ENCODE measurements at places on chromosomes 16 and 17.
A peak's percentile ranks its signal among the peaks of the same experiment; 100 is the strongest.

GRCh38 chr16:28989363-28989762 is 4.5 kb downstream of the LAT start:
- no peak for DNase-seq

- no peak for DNase-seq
Measured at GRCh38 chr16:57257455-57258070, 12.5 kb downstream of the ARL2BP start.

DNA sequence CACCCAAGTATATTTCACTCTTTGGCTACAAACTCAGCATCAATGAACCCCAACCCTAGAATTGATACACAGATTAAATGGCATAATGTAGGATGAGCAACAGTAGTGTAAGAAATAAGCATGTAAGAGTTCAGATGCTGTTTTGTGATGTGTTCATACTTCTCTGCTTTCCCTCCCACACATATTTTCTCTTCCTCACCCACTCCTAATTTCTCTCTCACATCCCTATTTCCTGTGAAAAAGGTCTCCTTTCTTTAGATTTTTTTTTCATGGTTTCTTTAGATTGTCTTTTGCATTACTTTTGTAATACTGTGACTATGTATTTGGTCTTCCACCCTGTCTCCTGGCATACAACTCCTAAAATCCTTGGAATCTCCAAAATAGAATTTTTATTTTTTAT is 21.7 kb downstream of the CREBBP start:
- no peak for DNase-seq

DNA sequence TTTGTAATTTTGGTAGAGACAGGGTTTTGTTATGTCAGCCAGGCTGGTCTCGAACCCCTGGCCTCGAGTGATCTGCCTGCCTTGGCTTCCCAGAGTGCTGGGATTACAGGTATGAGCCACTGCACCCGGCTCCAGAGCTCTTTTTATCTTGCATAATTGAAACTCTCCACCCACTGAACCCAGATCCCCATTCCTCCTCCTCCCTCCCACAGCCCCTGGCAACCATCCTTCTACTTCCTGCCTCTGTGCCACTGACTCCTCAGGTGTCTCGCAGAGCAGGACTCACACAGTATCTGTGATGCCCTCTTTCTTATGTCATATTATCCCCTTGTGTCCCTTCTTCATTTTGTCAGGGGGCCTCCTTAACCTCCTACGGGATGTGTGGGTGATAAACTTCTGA is 340.7 kb downstream of the SLC39A11 start:
- DNase-seq, result no peak

GRCh38 chr16:81401035-81401950 is 43.3 kb upstream of the CMIP start:
- peak; percentile 3 for DNase-seq

- peak; percentile 81 for DNase-seq
Measured at GRCh38 chr16:70738083-70738977, 52.5 kb upstream of the MTSS2 start.

GRCh38 chr16:56610017-56610608 is 1.7 kb downstream of the MT2A start:
- DNase-seq, result no peak

GRCh38 chr16:23464196-23464595 is 11.2 kb upstream of the COG7 start:
- DNase-seq, result no peak

DNA sequence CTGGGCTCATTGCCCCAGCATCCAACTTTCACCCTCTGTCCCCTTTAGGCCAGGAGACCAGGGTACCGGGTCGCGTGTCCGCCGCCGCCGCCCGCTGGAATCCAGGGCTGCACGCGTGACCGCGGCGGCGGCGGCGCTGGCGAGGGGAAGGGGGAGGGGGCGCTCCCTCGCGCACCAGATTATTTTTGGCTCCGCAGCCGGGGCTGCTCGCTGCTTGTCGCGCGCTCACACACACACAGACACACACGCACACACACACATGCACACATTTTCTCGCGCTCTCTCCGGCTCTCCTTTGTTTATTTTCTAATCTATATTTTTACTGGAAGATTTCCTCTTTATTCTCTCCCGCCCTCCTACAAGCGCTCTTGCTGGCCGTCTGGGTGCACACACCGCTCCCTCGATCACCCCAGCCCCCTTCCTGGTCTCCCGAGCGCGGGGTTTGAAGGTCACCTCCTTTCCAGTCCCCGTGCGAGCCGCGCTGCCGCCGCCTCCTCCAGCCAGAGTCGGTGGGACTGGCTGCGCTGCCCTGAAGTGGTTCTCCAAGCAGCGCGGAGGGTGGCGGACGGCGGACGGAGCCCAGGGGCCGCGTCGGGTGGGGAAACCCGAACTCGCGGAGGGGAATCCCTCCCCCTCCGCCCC is 921.4 kb upstream of the EEF2KMT start:
- DNase-seq, result no peak

DNA sequence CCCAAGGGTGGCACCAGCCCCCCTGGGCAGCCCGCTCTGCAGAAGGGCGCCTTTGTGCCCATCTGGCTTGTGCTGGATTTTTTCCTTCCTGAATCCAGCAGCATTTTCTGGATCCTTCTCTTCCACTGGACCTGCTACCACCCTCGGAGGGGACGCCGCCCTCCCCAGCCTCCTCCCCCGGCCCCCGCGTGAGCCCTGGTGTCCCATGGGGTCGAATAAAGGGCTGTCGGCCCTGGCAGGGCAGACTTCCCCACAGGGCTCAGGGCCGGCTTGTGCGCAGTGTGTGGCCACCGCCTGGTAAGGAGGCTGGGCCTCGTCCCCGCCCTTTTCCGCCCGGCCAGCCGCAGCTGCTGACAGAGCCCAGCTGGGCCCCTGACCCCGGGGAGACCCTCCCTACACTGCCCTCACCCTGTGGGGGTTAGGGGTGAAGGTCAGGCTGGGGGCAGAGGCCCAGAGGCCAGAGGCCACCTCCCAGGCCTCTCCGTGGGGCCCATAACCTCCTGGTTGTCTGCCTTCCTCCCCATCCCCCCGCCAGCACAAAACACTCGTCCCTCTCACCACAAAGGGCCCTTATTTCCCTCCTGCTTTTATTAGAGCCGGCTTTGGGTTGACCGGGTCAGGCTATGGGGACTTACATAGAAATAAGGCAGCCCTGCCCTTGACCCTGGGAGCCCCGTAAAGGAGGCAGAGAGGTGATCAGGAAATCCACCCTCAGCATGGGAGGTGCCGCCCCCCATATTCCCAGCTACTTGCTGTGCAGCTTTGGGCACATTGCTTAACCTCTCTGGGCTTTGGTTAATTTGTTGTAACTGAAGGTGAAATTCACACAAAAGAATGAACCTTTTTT is 179.3 kb upstream of the CIBAR2 start:
- DNase-seq, result no peak

DNA sequence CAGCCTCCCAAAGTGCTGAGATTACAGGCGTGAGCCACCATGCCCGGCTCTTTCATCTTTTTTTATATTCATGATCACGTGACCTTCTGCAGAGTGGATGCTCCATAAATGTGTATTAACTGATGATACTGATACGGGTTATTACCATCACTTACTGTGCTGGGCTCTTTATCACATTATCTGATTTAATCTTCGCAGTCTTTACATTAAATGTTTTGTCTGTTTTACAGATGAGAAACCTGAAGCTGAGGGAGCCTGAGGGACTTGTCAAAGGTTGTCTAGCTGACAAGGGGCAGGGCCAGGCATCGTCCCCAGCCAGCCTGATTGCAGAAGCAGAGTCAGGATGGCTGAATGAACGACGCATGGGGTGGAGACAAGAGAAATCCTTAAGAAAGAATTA is 104.4 kb downstream of the NTN1 start:
- no peak for DNase-seq

DNA sequence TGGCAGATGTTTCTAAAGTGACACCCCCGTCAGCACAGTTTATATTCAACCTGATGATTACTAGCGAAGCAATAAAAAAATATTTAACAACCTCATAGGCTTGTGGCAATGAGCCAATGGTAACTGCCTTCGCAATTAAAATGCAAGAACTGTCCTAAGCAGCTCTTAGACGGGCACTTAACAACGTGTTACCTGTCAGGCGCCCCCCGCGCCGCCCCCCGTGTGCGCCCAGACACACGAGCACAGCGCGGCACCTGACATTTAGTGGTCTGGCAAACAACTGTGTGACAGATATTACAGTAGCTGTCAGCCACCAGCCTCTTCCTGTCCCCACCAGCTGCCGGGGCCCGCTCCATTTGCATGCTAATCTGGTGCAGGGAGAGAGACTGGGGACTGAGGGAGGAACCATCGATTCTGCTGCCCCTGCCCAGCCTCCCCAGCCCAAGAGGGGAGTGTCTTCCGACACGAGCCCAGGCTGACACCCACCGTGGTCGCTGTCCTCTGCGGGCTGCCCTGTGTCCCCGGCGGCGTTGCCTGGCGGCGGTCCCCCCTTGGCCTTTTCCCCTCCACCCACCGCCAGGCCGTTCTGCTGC is 12.7 kb downstream of the NDUFAF8 start:
- no peak for DNase-seq

- DNase-seq, result no peak
Measured at GRCh38 chr17:67801626-67802175, 23.6 kb upstream of the BPTF start.

GRCh38 chr17:40806131-40806530 is 6.4 kb upstream of the KRT28 start:
- no peak for DNase-seq

DNA sequence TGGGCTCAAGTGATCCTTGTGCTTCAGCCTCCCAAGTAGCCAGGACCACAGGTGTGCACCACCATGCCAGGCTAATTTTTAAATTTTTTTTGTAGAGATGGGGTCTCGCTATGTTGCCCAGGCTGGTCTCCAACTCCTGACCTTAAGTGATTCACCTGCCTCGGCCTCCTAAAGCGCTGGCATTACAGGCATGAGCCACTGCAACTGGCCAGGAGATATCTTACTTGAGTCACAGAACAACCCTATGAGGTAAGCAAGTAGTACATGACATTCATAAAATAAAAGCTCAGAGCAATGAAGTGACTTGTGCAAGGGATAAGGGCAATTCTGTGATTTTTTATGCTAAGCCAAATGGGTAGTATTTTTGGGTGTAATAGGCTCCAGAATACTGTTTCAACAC is 57.3 kb downstream of the CDC27 start:
- no peak for DNase-seq

GRCh38 chr16:89345642-89346150 is 128.2 kb downstream of the ZNF778 start:
- no peak for DNase-seq

GRCh38 chr17:80772906-80773242 is 218.8 kb upstream of the CHMP6 start:
- no peak for DNase-seq

- no peak for DNase-seq
Measured at GRCh38 chr17:44828919-44829522, 1.1 kb downstream of the GJC1 start.

DNA sequence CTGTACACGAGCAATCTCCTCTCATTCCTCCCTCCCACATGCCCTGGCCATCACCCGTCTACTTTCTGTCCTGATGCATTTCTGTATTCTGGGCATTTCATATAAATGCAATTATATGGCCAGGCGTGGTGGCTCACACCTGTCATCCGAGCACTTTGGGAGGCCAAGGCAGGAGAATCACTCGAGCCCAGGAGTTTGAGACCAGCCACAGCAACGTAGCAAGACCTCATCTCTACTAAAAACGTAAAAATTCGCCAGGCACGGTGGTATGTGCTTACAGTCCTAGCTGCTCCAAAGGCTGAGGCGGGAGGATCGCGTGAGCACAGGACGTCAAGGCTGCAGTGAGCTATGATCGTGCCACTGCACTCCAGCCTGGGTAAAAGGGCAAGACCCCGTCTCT is 4.8 kb downstream of the MEAK7 start:
- no peak for DNase-seq

DNA sequence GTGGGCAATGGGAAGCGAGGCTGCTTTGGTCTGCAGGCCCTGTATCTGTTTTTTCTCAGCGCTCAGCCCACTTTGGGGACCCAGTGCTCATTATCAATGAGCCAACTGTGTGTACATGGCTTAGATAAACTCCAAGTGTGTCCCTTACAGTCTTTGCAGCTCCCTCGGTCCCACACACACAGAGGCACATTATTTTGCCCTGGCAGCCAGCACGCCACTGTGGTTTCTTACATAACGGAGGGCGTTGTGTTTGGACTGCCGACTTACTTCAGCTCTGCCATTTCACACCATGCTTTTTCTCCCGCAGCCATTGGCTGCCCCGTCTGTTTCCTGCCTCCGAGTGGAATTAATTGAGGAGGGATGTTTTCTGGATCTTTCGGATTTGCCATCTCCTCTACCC is 56.5 kb upstream of the CLEC18A start:
- no peak for DNase-seq

DNA sequence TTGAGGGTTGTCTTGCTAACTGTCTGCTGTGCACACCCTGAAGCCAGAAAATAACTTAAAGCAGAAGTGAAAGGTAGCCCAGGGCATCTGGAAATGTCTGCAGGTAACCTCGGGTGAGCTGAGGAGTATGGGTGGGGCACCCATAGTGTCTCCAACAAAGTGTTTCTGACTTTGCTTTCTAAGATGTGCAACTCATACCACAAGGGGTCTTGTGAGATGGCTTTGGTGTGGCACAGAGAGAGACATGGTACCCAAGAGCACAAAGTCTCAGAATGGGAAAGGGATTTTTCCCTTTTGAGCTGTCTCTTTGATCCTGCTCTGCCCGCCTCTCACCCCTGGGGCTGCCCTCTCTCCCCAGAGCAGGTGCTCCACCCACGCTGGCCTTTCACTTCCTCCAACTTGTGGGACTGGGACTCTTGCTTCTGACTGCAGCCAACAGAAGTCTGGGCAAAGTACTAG is 6.9 kb downstream of the CHD9 start:
- no peak for DNase-seq

- no peak for DNase-seq
Measured at GRCh38 chr16:56632156-56632847, at the start of gene MT1M. TSS of gene MT1M (plus strand) at chr16:56632659. CDS start at chr16:56632732, 73 bp downstream.

DNA sequence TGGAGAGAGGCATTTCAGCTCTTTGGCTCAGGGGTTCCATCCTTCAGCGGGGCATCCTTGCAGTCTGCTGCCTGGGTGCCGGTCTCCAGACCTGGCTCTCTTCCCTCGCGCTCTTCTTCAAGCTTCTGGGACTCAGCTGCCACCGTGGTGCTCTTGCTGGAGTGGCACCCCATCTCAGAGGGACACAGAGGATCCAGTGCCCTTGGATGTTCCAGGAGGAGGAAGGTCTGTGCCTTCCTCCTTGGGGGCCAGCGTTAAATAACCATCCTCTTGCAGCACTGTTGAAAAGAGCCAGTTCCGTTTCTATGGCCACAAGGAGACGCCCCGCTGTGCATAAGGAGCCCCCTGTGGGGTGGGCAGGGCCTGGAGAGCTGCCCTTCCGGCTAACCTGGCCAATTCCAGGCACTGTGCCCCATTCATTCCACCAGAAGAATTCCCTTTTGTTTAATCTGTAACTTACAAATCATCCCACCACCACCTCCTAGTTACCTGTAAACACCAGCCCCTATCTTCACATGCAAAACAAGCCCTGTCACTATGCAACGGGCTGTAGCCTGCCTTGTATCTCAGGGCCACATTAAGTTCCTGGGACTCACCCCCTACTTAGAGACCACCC is 8.6 kb downstream of the CHD9NB start:
- no peak for DNase-seq

DNA sequence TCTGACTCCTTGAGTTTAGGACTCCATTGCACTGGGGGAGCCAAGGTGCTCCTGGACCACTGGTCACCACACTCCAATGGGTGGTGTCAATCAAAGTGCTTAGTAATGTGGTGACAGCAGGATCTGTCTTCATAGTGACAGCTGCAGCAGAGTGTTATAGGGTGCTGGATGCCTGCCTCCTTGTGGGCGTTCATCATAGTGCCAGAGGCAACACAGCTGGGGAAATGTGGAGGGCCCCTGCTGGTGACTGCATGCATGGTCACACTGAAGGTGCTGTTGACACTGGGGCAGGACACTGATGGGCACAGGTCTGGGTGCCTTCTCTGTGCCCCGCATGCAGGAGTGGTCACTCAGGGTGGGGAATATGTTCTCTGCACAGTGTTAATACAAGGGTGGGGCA is 177.5 kb upstream of the CDH8 start:
- DNase-seq, result no peak

Measured in AG04450 (cell line).